IMR-90 (cell line): ENCODE measurements at places on chromosomes 12 and 14.

DNA sequence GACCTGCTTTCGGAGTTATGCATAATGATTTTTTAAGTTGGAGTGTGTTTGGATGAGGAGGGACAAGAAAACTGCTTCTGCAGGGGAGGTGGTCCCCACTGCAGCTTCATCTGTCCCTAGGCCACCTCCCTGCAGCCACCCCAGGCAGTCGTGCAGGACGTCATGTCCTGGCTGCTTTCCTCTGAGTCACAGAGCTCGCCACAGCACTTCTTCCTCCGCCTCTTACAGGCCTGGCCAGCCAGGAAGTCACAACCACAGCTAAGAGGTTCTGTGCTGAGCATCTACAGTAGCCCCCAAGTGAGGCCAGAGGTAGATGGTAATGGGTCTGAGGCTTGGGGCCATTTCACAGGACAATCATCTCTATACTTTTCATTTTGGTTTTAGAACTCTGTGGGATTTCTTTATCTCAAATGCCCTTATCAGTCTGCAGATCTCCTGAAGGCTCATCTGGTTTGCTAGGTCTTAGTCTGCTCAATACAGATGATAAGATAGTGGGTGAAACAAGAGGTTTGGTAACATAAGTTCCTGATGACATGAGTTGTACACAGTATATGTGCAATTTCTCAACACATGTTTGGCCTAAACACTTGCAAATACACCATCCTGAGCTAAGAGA lies 106.4 kb downstream of the ARF6 start:
- peak; percentile 88 for DNase-seq

DNA sequence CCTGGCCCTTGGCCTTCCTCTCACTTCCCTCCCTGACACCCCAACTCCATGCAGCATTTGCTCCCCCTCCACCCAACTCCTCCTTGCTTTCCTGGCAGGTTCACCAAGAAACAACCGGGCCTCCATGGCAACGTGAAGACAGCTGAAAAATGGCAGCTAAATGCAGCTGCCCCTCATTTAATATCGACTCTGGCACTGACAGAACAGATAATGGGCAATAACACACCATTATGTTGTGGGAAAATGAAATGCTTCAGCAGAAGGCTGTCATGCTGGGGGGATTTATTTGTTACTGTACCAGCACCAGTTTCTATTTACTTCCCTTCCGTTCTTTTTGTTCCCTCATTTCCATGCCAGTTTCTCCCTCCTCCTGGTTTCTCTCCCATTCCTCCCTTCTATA lies 440.8 kb downstream of the NRXN3 start:
- no peak for DNase-seq

GRCh38 chr12:120892265-120892664 lies 11.9 kb downstream of the SPPL3 start:
- no peak for DNase-seq

DNA sequence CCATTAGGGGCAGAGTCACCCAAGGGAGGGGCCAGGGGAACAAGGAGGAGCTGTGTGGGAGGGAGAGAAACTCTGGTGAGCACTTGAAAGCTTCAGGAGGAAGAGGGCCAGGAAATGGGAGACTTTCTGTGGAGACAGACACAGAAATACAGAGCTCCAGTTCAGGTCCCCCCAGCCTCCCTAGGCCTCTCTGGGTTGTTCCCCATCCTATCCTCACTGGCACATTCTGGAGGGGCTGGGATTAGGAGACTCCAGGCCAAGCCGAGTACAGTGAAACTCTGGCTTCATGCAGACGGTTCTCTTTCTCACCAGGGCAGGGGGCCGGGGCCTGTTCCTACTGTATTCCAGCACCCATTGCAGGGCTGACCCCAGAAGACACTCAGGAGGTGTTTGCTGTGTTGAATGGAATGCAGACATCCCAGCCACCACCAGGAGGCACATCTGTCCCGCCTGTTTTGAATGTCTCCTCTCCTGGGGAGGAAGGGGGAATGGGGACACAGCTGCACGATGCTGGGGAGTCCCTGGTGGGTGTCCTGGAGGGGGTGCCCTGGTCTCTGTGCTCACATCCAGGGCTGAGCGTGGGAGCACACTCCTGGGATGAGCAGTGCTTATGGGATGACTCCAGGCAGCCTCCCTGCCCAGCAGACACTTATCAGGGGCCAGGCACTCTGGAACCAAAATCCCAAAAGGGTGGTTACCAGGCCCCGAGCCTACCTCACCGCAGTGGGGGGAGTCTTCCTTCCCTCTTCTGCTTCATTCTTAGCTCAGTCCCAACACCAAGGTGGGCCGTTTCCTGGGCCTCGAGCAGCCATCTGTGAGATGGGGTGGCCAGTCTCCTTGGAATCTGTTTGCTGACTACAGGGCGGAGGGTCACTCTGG lies 5.5 kb upstream of the KRT84 start:
- peak; percentile 13 for DNase-seq

GRCh38 chr14:25848601-25849000 lies 749.2 kb downstream of the NOVA1 start:
- no peak for DNase-seq

GRCh38 chr12:18148961-18149360 lies 59.0 kb upstream of the RERGL start:
- no peak for DNase-seq

DNA sequence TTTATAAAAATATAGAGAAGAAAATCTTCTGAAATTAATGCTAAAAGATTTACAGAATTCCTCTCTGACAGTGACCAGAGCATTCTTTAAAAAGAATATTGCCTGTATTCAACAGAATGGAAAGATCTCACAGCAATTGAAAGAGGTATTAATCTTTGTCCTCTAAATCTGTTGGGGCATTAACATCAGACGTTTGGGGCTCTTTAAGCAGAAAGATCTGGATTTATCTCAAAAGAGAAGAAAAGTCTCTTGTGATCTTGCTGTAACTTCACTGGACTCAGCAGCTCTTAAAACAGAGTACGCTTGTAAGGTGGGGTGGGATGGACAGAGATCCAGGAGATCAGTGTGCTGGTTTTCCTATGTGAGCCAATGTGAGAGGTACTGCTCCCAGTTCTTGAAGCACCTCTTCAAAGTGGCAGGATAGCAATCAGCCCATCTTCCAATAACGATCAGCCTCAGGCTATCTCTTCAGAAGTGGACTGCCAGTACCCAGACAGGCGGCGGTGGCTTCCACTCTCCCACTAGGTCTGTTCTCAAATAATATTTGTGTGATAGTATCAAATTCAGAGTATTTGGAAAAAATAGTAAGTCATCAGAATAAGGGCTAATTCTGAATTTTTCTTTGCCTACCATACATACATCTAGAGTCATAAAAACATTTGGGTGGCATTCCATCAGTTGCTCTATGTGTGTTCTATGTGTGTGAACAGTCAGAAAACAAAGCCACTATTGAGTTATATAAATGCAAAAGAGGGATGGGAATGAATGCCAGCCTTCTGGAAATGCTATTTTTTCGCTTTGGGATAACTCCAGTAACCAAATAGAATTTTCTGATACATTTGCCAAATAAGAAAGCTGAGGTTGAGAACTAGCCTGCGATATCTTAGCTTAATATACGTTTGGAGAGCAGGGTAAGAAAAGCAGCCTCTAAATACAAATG lies 237.4 kb upstream of the RGS6 start:
- no peak for DNase-seq

DNA sequence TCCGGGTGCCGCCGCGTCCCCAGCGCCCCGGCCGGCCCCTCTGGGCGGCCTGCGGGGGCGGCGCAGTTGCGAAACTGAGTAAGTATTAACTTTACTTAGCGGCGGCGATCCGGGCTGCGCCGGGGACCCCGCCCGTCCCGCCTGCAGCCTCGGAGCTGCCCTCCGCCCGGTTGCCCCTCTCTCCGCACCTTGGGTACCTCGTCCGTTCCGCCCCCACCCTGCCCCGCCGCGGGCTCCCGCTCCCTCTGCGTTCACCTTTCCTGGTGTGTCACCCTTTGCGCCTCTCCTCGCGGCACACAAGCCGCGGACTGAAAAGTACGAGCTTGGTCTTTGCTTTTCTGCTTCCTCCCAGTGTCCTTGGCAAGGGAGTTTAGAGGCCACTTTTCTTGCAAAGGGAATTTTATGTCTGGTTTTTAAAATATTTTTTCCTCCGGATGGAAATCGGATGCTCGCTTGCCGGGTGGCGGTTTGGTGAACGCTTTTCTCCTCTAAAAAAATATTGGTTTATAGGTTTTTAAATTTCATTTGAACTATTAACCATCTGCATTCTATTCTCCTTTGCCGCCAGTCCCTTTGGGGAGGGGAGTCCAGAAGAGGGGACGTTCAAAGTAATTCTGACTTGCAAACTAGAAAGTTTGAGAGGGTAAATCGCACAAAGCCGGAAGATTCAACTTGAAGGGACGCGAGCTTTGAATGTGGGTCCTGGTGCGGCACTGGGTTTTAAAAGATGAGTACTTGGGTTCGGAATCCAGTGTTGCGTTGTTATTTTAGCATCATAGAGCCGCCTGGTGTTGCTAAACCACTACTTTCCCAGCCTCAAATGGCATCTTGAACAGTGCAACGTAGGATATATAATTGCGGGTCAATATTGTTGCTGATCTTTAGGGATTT lies 834 bp downstream of the RASSF8 start:
- DNase-seq: peak; percentile 85

DNA sequence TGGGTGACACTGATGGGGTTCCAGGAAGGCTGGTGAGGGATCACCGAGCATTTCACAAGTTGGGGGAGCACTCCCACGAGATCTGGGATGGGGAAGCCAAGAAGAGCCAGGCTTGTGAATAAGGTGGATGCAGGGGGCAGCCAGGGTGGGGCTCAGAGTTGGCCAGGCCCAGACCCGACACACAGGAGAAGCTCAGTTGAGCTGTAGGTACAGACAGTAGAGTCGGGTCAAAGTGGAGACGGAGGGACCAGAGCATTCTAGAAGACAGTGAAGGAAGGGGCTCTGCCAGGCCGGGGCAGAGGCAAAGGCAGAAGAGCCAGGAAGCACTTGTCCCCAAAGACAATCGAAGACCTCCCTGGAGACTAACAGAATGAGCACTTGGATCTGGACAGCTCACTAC lies 70.9 kb upstream of the BCL11B start:
- DNase-seq: no peak

- DNase-seq: peak; percentile 76
Observed at GRCh38 chr12:124389138-124389724, 94.3 kb downstream of the RFLNA start.

DNA sequence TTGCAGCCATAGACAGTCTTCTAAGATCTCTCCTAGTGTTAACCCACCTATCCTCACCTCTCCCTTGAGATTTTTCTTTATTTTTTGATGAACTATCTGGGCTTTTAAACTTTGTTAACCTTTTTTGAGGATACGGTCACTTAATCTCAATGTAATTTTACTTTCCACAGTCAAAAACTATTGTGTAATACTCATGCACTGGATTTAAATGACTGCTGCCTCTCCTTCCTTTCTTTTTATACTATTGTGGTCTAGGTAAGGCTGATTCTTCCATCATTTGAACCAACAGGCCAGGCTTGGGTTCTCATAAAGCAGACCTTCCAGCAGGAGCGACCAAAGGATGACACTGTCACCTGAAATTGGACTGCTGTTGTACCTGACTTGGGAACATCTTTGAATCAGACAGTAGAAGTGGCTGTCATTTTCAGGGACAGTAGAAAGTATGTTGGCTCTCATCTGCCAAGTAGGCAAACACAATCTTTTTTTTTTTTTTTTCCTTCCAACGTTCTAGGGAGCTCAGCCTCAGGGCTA lies 689 bp upstream of the PDE3A start:
- no peak for DNase-seq

GRCh38 chr12:70722584-70723343 lies 85.5 kb upstream of the PTPRB start:
- DNase-seq: no peak

DNA sequence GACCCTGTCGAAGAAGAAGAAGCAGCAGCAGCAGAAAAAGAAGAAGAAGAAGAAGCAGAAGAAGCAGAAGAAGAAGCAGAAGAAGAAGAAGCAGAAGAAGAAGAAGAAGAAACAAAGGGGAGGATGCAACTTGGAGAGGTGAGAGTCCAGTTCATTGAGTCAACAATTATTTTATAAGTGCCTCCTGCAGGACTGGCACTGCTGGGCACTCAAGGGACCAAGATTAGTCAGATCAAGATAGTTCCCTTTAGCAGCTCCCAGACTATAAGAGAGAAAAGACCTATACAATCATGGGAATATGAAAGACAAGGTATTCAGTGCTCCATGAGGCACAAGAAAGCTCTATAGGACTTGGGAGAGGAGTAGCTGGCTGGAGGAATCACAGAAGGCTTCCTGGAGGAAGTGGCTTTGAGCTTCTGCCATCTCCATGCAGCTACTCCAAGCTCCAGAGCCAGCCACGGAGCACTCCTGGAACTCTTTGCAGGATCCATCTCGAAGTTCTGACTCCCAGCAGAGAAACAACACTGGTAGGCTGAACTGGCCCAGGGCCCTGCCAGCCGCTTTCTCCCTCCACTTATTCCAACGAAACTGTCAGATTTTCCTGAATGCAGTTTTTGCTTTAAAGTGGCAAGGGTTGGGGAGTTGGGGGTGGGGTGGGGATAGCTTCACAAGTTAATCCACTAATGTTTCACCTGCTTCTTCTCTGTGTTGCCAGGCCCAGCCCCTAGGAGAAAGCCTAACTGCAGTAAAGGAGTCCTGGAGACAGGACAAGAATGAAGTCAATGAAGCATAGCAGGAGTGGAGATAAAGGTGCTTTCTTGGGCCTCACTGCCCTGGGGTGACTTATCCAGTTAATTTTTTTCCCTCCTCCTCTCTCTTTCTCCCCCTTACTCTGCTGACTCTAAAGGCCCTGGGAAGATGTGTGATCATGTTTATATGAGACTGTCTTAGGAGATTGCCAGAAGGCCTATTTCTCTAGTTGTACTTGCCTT lies 140.1 kb upstream of the PARP11 start:
- DNase-seq: no peak

GRCh38 chr12:29970501-29970900 lies 186.8 kb upstream of the TMTC1 start:
- no peak for DNase-seq

GRCh38 chr14:60734465-60735242 lies at the start of gene MNAT1:
MNAT1 (plus strand) TSS chr14:60734761; CDS start chr14:60734863, 102 bp downstream.
- DNase-seq: peak; percentile 88

DNA sequence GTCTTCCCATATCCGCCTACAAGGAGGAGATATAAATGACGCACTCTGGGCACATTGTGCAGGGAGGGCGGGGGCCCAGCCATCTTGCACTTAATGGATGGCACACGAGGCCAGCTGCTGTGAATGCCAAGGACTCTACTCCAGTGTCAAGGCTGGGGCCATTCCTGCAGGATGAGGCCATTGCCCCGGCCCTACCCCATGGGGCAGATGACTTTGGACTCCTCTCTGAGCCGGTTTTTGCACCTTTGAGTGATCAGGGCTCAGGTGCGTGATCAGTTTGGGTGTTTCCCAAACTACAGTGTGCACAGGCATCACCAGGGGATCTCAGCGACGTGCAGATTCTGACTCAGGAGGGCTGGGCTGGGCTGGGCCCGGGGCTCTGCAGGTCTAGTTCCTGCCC lies 16.1 kb downstream of the MMAB start:
- DNase-seq: no peak
